Aorta (tissue), 5 donors: ENCODE measurements at places on chromosomes 7 and 10. TPM values are rescaled to one million over a fixed set of nuclear protein-coding genes. Genes with fewer than 3 reads are reported as not detected.

GRCh38 chr10:92942226-92942625 lies 93.9 kb downstream of the EXOC6 start:
- H3K4me3 ChIP-seq = no peak overlapping the region
- no peak overlapping the region for H3K27ac ChIP-seq
- no peaks in the 10 kb centered on the region for H3K27me3 ChIP-seq
- no peak for DNase-seq
- peaks cover 2% of the 10 kb centered on the region for H3K36me3 ChIP-seq

GRCh38 chr10:62635127-62635526 lies 169.4 kb upstream of the ADO start:
- no peaks in the 10 kb centered on the region for H3K4me1 ChIP-seq
- no peak overlapping the region for H3K27ac ChIP-seq
- DNase-seq = no peak

DNA sequence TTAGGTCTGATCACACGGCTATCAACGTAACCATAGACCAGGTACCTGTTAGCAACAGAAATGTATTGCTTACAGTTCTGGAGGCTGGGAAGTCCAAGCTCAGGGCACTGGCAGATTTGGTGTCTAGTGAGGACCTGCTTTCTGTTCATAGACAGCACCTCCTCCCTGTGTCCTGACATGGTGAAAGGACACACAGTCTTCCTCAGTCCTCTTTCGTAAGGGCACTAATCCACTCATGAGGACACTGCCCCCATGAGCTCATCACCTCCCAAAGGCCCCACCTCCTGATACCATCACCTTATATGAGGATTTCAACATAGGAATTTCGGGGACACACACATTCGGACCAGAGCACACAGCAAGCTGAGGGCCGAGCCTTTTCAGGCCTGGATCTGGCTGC lies 71.4 kb upstream of the BTBD16 start:
- no peaks in the 10 kb centered on the region for H3K4me1 ChIP-seq
- no peaks in the 10 kb centered on the region for H3K36me3 ChIP-seq
- DNase-seq = no peak
- H3K27ac ChIP-seq = no peak overlapping the region

DNA sequence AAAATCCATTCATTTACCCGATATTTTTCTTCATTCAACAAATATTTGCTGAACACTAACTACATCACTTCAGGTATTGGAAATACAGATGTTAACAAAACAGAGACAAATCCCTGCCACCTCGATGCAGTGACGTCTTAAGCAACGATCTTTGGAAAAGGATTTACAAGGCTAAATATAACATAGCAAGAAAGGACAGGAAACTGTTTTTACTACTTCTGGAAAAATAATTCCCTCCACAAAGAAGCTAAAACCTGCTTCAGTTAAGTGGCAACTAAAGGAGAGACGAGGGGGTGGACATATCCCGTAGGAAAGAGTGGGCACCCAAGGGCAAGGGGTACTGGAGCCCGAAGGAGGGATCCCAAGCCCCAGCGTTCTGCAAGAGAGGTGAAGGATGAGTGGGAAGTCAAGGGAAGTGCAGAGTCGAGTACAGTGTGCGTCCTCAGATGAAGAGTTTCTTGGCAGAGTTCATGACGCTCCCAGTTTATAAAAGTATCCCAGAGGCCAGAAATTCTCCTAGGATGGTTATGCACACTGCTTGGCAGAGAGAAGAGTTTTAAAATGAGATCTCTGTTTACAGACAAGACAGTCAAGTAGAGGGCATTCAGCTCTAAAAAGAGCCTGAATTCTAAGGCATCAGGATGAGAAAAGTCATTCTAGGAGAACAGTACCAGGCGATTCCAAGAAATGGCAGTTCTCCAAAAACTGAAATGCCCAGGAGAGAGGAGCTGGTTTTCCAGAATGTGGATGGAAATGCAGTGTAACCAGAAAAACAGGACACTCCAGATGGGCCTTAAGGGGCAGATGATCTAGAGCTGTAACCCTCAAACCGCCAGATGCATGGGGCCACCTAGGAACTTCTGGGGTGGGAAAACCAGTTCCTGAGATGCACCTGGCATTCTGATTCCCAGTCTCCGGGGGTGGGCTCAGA lies 97.3 kb downstream of the GRB10 start:
- no peak overlapping the region for H3K27ac ChIP-seq
- peaks cover 2% of the 10 kb centered on the region for H3K36me3 ChIP-seq
- no peak for DNase-seq
- peaks cover 3% of the 10 kb centered on the region for H3K4me1 ChIP-seq
- H3K4me3 ChIP-seq = no peak overlapping the region

GRCh38 chr10:47401874-47402640 lies 18.0 kb upstream of the ZNF488 start:
- H3K27ac ChIP-seq = no peak overlapping the region
- H3K36me3 ChIP-seq = no peaks in the 10 kb centered on the region
- no peaks in the 10 kb centered on the region for H3K27me3 ChIP-seq
- no peaks in the 10 kb centered on the region for H3K4me1 ChIP-seq

DNA sequence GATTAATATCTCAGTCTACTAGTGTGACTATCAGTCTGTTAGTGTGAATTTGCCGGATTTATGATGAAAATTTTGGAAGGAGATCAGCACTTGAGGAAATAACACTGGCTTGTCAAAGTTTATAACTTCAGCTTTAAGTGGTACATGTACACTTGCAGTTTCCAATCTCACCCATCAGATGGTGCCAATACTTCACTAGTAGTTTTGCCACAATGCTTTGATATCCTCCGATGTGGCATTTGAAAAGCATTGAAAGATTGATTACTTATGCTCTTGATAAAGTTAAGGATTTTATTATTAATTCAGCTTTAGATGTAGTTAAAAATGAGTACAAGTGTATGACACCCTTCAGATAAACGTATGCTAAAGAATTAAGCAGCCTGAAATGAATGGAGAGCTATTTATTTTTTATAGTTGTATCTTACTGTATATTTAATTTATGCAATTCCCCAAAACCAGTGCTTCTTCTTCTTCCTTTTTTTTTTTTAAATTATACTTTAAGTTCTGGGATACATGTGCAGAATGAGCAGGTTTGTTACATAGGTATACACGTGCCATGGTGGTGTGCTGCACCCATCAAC lies 98.2 kb downstream of the ANLN start:
- no peaks in the 10 kb centered on the region for H3K4me1 ChIP-seq
- H3K27ac ChIP-seq = no peak overlapping the region
- H3K36me3 ChIP-seq = no peaks in the 10 kb centered on the region
- no peak overlapping the region for H3K4me3 ChIP-seq
- no peak for DNase-seq
- H3K27me3 ChIP-seq = no peaks in the 10 kb centered on the region

Gene CYP2W1
- total RNA-seq = not detected

DNA sequence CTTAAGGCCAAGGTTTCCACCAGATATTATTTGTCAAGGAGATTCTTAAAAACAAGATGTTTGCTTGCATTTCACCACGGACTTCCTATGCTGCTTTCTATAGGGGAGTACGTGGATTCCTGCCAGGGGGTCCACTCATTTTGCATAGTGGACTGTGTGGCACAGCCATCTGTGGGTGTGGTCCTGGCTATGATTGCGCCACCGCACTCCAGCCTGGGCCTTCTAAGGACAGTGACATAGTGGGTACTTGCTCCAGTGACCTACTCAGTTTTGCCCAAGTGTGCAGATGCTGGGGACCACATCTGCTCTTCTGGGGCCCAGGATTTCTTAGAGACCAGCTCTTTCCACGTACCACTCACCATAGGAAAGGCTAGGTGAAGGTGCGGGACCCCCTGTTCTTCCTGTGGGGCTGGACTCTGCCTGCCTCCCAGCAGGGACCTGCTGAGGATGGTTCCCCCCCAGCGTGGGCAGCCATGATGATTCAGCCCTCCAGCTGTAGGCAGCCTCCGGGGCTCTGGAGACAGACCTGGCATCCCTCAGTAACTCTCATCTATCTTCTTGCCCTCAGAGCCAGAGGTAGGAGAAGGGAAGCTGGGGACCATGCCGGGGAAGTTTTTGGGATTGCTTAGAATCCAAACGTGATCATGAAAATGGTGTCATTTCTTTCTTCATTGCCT lies 42.9 kb downstream of the HK1 start:
- H3K27me3 ChIP-seq = no peaks in the 10 kb centered on the region
- no peaks in the 10 kb centered on the region for H3K36me3 ChIP-seq
- no peaks in the 10 kb centered on the region for H3K4me1 ChIP-seq
- no peak overlapping the region for H3K27ac ChIP-seq
- H3K4me3 ChIP-seq = no peak overlapping the region
- no peak for DNase-seq
